ENCODE measurements at places on chromosomes 16 and 17.

- no peak for DNase-seq
Observed at GRCh38 chr17:10261098-10261497, 62.7 kb upstream of the GAS7 start.

DNA sequence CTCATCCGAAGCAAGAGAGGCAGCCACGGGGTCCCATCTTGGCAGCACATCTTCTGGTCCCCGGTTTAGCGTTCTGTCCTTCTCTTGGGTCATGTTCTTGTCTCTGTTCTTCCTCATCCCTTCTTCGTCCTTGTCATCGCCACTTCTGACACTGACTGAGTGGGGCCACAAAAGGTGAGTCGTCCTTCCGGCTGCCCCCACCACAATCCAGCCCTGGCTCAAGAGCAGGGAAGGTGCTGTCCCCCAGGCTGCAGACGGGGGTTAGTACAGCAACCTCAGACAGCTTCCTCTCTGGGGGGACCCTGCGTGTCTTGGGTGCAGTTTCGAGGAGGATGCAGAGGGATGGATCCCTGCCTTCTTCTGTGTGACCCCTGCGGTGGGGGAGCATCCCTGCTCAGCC, 21.8 kb downstream of the NAA60 start:
- no peak for DNase-seq

DNA sequence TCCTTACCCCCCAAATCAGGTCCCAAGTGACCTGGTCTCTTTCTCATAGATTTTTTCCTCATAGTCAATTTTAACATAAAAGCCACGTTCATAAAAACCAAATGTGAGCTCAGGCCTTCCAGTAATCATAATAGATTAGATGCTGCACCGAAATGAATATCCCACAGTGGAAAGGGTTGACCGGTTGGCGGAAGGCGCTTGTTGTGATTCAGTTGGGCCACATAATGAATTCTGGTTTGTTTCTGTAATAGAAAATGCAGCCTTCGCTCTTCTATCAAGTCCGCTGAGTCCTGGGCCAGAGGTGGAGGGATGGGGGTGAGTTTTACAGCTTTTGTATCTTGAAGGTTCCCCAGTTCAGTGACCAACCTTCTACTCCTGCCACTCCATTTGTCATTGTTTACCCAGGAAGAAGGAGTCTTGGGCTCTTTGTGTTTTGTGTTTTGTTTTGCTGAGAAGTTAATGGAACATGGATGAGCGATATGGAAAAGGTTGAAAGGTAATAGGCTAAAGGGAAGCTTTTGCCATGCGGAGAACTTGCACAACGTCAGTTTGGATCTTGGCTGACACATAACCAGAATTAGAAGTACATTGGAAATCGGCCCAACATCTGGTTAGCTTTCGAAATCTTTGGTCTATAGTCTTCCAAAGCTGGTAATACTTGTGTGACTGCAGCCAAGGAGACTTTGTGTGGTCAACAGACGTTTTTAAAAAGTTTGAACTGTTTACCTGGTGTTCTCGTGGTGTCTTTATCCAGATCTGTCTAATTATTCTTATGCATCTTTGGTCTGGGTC, 89.5 kb downstream of the CLEC16A start:
- peak; percentile 81 for DNase-seq

- no peak for DNase-seq
Observed at GRCh38 chr16:9476744-9477143, 385.3 kb downstream of the HAPSTR1 start.

GRCh38 chr17:57955183-57955931, at the start of gene CUEDC1:
CUEDC1 (minus strand) TSS chr17:57955412; CDS start chr17:57885564, 69,848 bp downstream.
- no peak for DNase-seq

DNA sequence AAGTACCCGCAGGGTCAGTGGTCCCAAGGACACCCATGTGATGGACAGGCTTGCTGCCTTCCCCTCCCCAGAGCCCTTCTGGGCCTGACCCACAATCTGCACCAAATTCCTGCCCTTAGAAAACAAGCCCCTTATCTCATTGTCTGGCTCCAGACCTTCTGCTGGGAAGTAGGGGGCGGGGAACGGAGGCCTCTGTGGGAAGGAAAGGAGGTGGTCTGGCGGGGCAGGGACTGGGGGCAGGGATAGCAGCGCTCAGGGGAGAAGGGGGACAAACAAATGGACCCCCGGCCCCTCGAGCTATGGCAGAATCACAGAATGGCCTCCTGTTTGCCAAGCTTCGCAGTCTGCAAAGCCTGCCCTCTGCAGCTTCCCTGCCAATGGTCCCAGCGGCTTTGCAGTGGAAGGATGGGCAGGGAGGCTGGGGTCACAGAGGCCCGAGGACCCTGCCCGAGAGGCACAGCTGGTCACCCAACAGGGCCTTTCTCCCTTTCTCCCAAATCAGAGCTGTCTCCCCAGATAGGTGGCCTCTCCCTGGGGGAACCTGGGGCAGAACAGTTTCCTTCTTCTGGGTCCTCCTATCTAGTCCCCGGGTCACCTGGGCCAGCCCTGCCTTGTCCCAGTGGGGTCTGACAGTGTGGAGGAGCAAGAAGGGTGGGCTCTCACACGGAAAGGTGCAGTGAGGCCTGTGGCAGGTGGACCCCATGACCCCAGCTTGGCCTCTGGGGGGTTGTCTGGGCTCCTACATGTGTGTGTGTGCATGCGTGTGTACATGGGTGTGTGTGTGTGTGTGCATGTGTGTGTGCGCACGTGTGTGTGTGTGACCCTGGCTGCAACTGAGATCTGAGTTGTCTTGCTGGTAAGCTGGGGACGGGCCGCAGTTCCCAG, 25.5 kb downstream of the TMEM235 start:
- DNase-seq = no peak

DNA sequence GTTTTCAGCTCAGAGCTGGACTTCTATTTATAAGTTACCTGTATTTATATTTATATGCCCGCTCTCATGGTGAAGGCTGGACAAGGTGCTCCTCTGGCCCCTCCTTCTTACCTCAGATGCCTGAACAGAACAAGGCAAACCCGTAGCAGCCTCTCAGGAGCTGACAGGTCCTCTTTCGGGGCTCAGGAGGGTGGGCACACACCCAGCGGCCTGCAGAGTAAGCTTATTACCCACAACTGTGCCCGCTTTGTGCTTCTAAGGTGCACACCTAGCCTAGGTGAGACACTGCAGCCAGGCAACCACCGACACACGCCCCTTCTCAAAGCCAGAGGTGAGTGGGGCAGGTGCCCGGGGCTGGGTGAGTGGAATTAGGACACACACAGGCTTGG, 5.3 kb downstream of the NKIRAS2 start:
- DNase-seq = no peak

DNA sequence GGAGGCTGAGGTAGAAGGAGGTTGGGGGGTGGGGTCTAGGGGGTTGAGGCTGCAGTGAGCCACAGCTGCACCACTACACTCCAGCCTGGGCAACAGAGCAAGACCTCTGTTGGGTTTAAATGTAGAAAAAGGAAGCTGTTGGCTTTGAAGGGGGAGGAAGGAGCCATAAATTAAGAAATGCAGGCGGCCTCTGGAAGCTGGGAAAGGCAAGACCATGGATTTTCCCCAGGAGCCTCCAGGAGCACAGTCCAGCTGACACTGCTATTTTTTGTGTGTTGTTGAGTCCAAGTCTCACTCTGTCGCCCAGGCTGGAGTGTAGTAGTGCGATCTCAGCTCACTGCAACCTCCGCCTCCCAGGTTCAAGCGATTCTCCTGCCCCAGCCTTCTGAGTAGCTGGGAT, 15.9 kb downstream of the LITAF start:
- DNase-seq = no peak

DNA sequence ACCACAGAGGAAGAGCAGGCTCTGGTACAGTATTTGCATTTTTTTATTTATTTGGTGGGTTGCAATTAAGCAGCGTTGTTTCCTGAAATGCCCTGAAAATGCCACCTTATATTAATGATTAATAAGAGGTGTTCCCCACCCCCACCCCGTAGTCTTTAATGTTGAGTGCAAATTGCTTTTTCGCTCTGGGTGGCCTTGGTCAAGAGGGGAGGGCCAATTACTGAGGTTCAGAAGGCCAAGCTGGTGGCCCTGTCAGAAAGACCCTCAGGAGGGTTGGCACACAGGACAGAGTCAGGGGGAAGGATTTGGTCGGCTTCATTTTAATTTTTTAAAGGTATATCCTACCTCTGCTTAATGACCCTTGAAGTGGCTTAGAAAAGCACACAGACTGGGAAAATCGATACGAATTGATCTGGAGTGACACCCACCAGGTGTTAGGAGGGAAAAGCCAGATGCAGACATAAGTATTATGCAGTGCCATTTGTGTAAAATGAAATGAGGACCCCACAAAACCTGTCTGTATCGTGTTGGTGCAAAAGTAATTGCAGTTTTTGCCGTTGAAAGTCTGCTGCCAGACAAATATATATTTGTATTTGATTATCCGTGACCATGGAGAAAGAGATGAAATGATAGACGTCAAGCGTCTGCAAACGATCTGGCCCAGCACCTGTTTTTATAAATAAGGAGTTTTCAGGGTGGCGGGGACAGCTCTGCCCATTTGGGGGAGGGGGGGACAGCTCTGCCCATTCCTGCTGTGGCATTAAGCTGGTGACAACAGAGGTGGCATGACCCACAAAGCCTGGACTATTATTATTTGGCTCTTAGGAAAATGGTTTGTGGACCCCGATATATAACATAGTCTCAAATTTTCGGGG, 143.8 kb upstream of the PLCG2 start:
- no peak for DNase-seq

GRCh38 chr16:29920288-29921033, 5.6 kb downstream of the KCTD13 start:
- no peak for DNase-seq

GRCh38 chr16:61900482-61900881, 135.8 kb downstream of the CDH8 start:
- no peak for DNase-seq

DNA sequence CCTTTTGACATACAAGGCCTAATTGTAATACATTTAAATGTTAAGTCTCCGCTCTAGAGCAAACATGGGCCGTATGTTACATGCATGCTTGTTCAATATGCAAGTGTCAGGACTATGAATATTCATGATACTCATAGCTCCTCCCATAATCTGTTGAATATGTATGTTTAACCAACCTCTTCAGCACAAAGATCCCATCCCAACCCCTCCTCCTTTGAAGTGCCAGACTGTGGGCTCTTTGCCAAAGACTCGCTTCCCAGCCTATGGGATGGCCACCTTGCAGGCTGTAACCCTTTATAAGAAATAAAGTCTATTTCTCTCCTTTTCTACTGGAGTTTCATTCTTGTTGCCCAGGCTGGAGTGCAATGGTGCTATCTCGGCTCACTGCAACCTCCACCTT, 156.2 kb downstream of the ABCC12 start:
- no peak for DNase-seq

- DNase-seq = no peak
Observed at GRCh38 chr17:38711792-38712571, 6.9 kb downstream of the MLLT6 start.

- no peak for DNase-seq
Observed at GRCh38 chr17:77569846-77570564, 388.5 kb upstream of the TNRC6C start.

- DNase-seq = no peak
Observed at GRCh38 chr16:598823-599739, 9.2 kb downstream of the RAB40C start.

GRCh38 chr17:75394332-75394918, 11.1 kb downstream of the GRB2 start:
- no peak for DNase-seq

DNA sequence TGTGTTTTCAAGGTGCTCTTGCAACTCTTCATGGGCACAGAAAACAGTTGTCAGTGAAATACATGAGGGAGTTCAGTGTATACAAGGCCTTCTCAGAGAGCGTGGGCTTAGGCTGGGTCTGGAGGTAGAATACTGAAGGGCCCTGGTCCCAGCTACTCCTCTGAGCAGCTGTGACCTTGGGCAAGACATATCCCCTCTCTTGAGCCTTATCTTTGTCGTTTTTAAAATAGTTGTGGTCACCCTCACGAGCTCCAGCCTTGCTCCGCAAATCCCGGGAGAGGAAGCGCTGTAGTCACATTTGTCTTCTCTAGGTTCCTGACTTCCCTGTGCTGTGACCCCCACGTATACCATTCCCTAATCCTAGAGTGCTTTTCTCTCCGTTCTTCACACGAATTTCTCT, 3.6 kb downstream of the ZNRF1 start:
- no peak for DNase-seq

GRCh38 chr17:44011876-44012275, 2.9 kb downstream of the TMEM101 start:
- no peak for DNase-seq

DNA sequence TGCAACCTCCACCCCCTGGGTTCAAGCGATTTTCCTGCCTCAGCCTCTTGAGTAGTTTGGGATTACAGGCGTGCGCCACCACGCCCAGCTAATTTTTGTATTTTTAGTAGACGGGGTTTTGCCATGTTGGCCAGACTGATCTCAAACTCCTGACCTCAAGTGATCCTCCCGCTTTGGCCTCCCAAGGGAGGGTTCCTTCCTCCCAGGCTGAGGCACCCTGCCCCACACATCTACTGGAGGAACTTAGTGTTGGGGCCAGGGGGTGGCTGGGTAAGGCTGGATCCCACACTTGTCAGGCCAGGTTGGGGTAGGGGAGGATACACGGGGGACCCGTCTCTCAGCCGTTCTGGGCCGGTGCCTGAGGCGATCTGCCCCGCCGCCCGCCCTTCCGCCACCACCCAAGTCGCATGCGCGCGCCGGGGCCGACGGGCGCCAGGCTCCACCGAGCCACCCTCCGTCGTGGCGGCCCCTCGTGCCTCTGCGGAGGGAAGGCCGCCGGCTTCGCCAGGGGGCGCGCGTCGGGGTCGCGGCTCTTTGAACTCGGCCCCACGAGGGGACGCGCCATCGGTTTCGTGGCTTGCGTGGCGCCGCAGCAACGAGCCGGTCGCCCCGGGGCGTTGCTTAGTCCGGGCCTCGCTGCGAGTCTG, 15.9 kb downstream of the GRB7 start:
- no peak for DNase-seq

DNA sequence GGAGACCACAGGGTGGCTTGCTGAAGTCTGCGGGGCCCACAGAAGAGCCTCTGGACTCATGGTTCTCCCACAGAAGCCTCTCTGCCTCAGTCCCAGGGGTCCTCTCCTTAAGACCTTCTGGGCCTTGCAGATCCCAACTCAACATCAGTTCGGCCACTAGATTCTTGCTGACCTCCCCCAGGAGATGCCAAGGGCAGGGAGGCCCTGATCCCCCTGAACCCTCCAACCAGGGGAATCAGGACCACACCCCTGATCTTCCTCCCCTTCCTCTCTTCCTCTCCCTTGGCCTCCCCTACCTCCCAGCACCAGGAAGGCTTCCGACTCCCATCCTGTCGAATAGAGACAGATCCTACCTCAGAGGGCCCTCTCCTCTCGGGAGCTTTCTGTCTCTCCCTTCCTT, 53.4 kb downstream of the NOS2 start:
- no peak for DNase-seq

DNA sequence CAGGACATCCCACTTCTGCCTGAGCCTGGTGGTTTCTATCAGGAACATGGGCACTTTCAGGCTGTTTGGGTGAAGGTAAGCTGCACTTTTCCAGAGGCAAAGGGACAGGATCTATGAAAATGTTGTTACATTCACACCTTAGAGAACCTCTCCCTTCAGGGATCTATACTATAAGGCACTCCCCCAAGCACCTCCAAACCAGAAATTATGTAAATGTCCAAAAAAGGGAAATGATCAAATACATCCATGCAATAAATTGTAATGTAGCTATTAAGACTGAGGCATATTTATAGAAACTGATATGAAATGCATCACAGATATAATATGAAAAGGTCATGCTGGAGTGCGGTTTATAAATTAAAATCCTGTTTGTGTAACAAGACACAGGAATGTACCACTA, 23.3 kb upstream of the COG7 start:
- no peak for DNase-seq
